ENCODE measurements at places on chromosomes 16 and 17.

DNA sequence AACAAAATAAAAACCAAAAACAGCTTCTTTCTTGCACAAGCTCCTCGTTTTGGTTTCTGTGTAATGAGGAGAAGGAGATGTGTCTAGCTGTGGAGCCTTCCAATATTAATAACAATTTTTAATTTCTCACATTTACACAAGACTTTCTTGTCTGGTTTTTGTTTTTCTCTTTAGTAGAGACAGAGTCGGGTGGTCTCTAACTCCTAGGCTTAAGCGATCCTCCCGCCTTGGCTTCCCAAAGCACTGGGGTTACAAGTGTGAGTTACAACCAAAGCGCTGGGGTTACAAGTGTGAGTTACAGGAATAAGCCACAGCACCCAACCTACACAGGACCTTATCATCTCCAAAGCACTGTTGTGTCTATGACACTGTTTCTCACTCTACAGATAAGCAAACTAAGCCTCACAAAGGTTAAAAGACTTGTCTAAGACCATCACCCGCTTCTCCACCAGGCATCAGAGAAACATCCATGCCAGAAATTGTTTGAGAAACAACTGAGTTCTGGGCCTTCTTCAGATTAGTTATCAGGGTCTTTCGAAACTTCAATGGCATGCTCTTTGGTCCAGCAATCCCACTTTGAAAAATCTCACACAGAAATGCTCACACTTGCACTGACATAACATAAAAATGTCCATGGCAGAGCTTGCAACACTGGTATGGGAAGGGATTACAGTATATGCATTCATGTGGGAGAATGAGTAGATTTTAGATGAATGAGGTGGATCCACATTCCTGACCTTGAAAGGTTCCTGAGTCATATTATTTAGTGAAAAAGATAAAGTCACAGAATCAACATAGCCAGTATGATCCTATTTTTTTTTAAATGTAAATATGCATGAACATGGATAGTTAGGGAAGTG lies 3.9 kb downstream of the ABAT start:
- DNase-seq = no peak

DNA sequence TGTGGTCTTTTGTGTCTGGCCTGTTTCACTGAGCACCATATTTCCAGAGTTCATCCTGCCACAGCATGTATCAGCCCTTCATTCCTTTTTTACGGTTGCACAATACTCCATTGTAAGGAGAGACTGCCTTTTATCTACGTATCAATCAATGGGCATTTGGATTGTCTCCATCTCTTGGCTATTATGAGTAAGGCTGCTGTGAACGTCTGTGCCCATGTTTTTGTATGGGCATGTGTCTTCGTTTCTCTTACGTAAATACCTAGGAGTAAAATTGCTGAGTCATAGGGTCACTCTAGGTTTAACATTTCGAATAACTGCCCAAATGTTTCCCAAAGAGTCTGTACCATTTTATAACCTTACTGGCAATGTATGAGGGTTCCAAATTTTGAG lies 202.8 kb upstream of the FOXF1 start:
- DNase-seq = no peak

GRCh38 chr17:72901083-72901482 lies 191.4 kb downstream of the SLC39A11 start:
- DNase-seq = no peak

- DNase-seq = no peak
Observed at GRCh38 chr16:83723244-83723643, 84.5 kb upstream of the HSBP1 start.

- no peak for DNase-seq
Observed at GRCh38 chr16:89293276-89294143, 76.0 kb downstream of the ZNF778 start.

DNA sequence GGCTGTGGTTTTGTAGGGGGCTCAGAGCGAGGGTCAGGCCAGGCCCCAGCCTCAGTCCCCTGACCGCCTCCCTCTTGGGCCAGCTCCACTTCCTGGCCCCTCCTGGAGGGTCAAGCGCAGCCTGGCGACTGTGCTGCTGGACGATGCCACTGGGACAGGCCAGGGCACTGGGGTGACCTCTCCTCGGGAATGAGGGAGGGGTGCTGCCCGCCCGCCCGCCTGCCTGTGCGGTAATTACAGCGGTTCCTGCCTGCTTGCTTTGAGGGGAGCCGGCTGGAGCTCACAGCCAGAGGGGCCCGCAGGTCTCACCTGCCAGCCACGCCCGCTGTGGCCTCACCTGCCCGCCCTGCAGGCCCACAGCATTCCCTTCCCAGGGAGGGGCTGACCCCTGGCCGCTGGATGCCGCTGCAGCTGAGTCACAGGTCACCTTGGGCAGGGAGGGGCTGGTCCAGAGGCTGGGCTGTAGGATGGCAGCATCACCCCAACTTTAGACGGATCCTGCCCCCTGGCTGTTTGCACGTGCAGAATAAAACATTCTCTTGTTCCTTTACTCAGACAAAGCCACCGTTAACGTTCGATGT lies 76.7 kb upstream of the CBX4 start:
- DNase-seq = no peak

- no peak for DNase-seq
Observed at GRCh38 chr17:49723423-49723822, 15.7 kb upstream of the SLC35B1 start.

DNA sequence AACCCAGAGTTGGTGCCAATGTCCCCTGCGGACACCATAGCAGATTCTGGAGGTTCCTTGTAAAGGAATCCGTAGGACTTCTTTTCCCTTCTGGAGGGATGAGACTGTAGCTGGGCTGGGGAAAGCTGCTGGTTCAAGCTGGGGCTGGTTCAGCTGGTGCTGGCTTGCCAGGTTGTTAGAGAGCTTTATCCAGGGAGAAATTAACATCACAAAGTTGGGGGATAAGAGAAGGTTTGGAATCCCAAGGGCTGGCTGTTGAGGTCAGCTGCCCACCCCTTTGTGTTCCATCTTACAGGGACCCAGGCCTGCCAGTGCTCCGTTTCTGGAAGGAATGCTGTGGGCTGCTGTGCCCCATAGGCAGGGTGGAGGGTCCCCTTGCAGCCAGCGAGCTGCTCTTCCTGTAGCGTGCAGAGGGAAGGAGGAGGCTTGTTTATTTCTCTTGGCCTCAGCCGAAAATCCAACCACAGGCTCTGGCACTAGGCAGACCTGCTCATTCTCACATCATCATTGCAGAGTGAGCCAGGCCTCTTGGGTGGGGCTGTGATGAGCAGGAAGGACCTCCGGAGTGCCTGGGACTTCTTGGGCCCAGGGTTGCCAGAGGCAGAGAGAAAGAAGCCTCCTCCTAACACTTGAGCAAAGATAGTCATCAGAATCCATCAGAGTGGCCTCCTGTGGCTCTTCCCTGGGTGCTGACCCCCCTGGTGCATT lies 251.1 kb downstream of the SEC14L1 start:
- no peak for DNase-seq

DNA sequence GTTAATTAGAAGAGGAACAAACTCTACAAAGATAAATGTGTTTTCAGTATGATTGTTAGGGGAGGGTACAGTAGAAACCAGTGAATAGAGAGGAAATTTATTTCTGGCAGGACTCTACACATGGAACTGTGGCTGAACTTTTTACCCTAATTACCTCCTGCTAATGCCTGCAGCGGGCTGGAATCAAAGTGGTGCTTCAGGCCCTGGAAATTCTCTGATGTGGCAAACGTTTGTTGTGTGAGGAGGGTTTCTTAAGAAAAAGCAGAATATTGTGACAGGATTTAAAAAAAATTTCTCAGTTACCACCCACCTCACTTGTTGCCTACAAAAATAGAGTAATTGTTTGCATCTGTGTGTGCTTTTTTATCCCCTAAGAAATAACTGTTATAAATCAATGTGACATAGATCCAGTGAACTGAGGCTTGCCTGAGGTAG lies 154.5 kb downstream of the BCAS3 start:
- DNase-seq = no peak

- no peak for DNase-seq
Observed at GRCh38 chr16:6645768-6646568, 686.7 kb upstream of the RBFOX1 start.

DNA sequence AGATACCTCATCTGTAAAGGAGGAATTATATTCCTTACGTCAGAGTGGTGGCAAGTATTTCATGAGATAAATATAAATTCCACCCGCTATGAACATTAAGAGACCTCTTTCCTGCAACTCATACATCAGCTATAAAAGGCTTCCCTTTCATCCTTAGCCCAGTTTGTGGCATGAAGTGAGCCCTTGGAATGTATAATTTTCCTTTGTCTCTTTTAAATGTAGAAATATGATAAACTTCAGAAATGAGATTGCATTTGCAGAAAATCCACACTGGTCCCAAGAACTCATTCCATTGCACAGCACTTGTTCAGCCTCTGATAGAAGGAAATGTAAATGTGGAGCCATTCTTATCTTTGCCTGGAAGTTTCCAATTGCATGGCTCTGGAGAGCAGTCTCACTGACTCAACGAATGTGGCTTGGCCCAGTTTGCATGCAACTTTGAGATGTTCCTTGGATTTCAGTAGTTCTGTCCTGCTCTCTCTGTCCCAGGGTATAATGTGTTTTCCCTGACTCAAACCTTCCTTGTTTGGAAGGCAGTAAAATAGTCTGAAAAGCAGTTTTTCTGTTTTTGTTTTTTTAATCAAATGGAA lies 746.4 kb downstream of the CDH11 start:
- DNase-seq = no peak

GRCh38 chr16:424623-425081 lies 797 bp upstream of the RAB11FIP3 start:
- no peak for DNase-seq

DNA sequence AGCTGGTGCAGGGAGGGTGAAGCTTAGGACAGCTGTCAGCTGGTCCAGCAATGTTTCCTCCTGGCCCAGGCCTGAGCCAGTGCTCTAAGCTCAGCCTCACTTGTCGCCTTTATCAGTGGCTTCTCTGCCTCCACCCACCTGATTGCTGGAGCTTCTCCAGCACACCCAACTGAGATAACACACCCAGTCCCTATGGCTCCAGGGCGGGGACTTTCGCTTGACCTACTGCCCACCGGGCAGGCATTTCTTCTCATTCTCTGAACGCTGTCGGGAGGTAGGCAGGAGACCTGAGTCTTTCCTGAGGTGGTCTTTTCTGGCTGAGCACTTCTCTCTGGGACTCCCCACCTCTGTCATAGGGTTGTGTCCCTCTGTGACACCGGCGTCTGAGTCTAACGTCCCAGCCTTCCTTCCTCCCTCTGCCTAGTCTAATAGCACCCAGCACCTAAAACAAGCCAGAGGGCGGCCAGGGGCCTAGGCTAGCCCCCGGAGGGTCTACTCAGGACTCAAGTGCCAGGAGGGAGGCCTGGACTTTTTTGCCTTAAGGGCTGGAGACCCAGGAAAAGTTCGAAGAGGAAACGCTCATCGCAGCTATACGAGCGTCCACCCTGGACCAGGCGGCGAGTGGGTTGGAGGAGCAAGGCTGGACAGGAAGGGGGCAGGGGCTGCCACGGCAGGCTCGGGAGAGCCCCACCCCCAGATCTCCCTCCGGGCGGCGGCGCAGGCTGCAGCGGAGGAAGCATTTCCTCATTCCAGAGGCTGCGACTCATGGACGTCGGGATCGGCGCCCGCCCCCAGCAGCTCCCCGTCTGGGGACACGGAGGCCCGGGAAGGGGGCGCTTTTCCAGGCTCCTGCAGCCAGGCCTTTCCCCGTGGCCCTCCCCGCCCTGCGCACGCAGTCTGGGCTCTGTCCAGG lies 756 bp downstream of the TAX1BP3 start:
- no peak for DNase-seq

DNA sequence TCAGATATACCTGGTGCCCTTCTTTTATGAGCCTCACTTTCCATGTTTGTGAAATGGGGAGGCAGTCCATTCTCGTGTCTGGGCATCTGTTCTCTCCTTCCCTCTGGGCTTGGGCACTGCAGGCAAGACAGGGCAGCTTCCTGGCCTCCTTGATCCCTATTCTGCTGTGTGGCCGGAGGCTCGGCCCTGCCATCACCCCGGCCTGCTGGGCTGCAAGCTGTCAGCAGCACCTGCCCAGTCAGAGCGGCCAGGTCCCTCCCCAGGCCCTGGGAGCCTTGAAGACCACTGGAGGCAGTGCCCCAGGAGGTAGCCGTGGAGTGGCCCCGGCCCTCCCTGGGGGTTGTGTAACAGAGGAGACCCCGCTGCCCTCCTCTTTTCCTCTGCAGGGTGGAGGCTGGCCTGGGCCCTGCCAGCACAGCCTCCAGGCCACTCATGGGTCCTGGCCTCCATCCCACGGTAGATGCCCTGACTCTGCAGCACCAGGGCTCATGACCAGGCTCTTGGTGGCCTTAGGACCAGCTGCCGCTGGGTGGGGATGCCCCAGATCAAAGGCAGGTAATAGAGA lies 9.2 kb downstream of the KCNJ12 start:
- DNase-seq = no peak

Data from NCI-H1092 (cell line).